Activated CD8-positive, alpha-beta memory T cell treated with anti-CD3 and anti-CD28 coated beads for 4 hours (primary cell): ENCODE measurements at places on chromosomes 5 and 9.

DNA sequence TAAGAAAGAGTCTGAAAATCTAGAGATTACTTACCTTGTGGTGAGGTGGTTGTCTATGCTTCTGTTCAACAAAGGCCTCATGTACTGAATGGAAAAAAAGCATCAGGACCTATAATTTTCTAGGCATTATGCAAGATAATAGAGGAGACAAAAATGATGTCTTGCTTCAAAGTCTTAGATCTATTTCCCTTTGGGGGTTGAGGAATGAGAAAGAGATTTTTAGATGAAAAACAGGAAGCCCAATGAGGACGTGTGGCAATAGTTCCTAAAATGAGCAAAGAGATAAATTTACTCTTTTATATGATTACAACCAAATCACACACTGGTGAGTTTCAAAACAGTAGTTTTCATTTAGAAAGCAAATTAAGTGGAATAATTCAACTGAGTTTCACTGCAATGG, 99.5 kb downstream of the GHR start:
- no peak for DNase-seq

DNA sequence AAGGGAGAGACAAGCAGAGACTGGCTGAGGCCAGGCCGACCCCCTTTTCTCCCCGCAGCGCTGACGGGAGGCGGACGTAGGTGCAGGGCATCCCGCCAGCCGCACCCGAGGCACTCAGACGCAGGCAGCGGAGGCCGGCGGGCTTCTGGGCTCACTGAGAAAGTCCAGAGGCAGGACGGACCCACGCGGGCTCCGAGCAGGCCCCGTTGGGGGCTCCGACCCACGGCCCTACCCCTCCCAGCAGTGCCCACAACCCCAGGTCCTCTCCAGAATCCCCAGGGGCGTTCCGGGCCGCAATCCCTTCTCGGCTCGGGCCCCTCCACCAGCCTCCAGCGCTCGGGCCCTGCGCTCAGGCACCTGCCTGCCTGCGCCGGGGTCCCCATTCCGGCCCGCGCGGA, 543 bp downstream of the MTMR12 start:
- DNase-seq = no peak

DNA sequence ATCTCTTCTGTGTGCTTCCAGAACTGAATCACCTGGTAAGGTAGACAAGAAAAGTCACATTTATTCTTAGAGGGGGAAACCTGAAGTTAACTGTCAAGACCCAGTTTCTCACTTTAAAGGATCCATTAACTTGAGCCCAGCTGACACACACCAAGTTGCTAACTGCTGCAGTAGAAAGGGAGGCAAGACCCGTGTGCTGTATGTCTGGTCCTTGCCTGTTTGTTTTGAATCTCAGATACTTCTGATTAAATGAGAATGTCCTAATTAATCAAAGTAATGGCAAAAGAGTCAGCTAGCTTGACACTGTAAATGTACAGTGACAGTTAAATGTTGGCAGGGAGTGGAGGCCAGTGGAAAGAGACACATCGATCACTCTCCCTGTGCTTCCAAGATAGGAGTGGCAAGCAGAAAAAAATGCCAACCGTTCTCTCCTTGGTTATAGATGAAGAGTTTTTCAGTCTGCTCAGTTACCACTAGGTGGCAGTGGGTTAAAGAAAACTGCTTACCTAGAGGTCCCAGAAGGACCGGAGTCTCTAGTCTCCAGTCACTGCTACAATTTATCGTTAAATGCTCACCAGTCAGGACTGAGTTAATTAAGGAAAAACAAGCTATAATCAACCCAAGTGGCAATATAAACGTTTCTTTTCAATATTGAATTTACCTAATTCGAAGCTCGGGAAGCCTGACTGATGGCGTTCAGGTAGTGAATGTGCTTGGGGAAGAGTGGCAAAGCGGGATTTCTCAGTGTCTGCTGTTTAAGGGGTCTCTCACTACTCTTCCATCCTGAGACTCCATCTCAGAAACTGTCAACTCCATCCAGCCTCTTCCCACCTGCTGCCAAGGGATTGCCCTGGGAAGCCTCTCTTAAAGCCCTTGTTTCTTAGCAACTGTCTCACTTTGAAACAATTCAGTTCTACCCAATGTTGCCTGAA, 18.4 kb downstream of the LSM11 start:
- no peak for DNase-seq

GRCh38 chr9:129026442-129027223, 1.5 kb downstream of the SH3GLB2 start:
- no peak for DNase-seq

GRCh38 chr5:151740958-151741373, 17.5 kb downstream of the ATOX1 start:
- DNase-seq = no peak

- DNase-seq = no peak
These were observed 17.5 kb upstream of the CNTLN start for GRCh38 chr9:17117372-17117771.

DNA sequence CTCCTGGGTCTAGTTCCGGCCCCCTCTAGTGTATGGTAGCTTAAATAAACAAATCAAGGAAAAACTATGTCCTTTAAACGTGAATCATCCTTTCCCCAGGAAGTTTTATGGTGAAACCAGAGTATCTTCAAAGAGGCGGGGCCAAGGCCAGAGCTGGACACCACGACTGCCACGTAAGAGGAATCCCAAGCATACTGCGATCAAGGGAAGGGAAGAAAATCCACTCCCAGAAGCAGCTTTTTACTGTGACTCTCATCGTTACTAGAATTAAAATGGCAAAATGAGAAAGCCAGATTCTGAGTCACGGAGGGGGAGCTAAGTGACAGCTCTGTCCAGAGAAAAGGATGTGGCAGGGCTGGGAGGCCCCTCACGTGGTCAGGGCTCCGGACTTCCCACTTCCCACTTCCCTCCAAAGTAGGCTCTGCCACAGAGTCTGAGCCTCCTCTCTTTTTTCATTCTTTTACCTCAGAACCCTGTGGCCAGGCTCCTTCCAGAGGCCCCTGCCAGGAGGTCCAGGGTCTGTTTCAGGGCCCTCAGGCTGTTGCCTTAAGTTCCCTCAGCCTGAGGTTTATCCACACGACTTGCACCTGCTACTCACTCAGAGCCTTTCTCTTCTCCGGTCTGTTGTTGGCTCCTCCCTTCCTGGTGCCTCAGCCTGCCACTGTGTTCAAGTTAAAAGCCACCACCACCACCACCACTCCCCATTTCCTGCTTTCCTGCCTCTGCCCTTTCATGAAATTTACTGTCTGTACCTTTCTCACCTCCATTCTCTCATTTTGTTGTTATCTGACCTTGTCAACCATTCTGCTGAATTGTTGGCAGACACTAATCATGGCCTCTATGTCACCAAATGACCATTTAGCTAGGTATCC, 1.4 kb upstream of the GLRX start:
- no peak for DNase-seq

DNA sequence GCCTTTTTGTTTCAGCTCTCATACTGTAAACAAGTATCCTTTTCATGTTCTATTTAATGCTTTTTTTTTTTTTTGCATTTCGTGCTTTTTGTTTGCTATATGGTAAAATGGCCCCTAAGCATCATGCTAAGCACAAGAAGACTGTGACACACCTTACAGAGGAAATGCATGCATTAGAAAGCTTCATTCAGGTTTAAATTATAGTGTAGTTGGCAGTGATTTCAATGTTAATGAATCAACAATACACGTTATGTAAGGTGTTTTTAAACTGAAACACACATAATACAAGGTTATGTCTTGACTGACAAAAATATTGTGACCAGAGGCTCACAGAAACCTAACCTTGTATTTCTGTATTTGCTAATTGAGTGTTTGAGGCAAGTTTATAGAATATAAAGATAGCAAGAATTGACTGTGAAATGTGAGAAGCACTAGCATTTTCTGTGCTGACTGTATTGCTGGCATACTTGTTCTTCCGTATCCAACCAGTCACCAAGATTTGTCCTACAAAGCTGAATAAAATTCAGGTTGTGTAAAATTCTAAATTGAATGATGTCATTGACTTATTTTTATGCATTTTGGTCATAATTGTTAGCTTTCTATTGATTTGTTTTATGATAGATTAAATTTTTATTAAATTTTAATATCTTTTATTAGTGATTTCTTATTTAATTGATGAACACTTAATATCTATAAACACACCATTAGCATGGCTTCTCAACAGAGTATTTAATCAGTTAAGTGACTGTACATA, 4.1 kb downstream of the CFAP95 start:
- no peak for DNase-seq

- DNase-seq = no peak
These were observed 38.8 kb downstream of the CARTPT start for GRCh38 chr5:71757590-71758543.

GRCh38 chr5:59361454-59361853, 532.1 kb downstream of the PDE4D start:
- DNase-seq = no peak
